ENCODE measurements at places on chromosomes 16 and 17.
A peak's percentile ranks its signal among the peaks of the same experiment; 100 is the strongest.

DNA sequence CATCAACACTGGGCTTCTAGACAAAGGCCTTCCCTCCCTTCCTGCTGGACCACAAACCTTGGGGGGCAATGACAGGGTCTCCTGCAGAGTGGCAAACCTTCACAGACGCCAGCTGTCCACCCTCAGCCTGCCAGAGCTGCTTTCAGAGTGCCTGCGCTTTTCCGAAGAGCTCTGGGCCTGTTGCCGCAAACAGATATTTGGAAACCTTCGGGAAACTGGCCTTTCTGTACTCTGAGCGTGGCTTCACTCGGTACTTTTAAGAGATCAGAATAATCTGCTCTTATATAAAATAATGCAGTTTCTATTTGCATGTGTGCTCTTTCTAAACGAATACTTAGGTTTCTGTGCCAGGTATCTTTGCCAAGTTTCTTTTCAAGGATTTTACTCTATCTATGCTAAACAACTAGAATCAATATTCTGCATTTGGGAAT is 152.1 kb upstream of the CHMP6 start:
- peak; percentile 9 for DNase-seq

- DNase-seq, result no peak
Observed at GRCh38 chr16:2242598-2242997, 6.4 kb downstream of the DNASE1L2 start.

GRCh38 chr16:29857133-29857760 is 5.8 kb downstream of the CDIPT start:
- DNase-seq, result peak; percentile 17

GRCh38 chr16:50671644-50672260 is 9.4 kb downstream of the SNX20 start:
- peak; percentile 36 for DNase-seq

GRCh38 chr17:64216000-64216337 is 47.1 kb downstream of the TEX2 start:
- DNase-seq, result no peak

GRCh38 chr16:85567101-85567866 is 45.8 kb upstream of the GSE1 start:
- peak; percentile 13 for DNase-seq

DNA sequence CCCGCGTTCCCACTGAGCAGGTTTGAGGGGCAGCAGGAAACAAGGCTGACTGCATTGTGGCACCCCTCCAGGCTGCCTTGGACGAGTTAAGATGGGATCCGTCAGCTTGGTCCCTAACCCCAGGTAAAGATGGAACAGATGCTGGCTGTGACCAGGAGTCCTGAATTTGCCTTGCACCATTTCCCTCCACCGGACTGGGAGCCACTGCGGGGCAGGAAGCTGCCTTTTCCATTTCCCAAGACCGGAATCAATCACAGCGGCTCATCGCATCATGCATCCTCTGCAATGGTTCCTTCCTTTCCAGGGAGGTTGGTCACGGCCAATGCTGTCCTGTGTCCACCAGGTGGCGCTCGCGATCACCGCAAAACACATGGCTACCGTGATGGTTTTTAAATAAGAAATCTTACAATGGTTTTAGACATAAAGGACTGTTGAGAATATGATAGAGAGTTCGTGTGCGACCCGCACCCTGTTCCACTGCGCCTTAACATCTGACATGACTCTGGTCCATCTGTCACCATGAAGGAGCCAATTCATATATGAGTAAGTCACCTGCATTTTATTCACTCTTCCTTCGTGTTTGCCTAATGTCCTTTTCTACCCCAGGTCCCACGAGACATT is 6.8 kb upstream of the MEAK7 start:
- peak; percentile 84 for DNase-seq

DNA sequence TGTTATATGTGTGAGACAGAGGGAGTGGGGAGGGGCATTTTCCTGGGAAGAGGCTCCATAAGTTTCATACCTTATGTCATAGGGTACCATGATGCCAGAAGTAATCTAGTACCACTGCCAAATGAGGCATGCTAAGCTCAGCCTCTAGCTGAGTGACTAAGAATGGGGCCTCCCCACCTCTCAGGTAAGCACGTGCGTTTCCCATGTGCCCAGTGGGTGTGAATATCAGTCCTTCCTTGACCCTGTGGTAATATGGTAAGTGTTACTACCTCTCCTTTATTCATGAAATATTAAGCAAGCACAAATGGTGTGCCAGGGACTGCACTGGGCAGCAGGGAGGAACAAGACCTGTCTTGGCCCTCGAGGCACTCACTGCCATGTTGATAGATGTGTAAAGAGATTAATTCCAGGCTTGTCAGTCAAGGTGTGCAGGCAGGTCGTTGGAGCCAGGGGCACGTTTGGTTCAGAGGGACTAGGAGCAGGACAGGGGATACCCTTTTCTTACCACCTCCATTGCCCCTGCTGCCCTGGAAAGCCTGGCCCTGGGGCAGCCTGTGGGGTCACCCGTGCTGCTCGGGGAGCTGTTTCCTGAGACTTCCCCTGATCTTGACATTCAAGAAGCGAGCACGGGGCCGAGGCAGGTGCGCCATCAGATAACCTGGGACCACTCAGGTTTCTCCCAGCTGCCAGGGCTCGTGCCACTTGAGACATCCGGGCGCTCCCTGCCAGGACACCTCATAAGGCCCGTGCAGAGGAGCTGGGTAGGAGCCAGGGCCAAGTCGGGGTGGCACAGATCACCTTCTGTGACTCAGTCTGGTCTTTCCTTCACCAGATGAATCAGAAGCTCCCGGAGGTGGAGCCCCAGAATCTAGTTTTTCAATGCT is 8.8 kb downstream of the RSAD1 start:
- peak; percentile 66 for DNase-seq

- DNase-seq, result peak; percentile 59
Observed at GRCh38 chr17:39527220-39527813, 66.0 kb downstream of the CDK12 start.

Measured in NCI-H2171 treated with DMSO at 0.1 percent for 48 hours (cell line).